H1 (cell line): ENCODE measurements at places on chromosomes 2 and 18. TPM values are rescaled to one million over a fixed set of nuclear protein-coding genes. Genes with fewer than 3 reads are reported as not detected.
A peak's percentile ranks its signal among the peaks of the same experiment; 100 is the strongest.

Gene KCNS3
- total RNA-seq, result 20.5 and 22.7 TPM in 2 replicates

GRCh38 chr2:143532061-143532460 lies 402.8 kb downstream of the ARHGAP15 start:
- H3K4me1 ChIP-seq, result no peaks in the 10 kb centered on the region
- no peak for DNase-seq
- H3K4me3 ChIP-seq, result no peak overlapping the region
- no peak overlapping the region for H3K27ac ChIP-seq
- H3K27me3 ChIP-seq, result no peaks in the 10 kb centered on the region

Gene KIDINS220
- 26.7 and 27.1 TPM in 2 replicates for total RNA-seq

Gene HES6
- 35.2 and 36.3 TPM in 2 replicates for total RNA-seq

Gene PLB1
- total RNA-seq, result 0.15 and 0.20 TPM in 2 replicates

DNA sequence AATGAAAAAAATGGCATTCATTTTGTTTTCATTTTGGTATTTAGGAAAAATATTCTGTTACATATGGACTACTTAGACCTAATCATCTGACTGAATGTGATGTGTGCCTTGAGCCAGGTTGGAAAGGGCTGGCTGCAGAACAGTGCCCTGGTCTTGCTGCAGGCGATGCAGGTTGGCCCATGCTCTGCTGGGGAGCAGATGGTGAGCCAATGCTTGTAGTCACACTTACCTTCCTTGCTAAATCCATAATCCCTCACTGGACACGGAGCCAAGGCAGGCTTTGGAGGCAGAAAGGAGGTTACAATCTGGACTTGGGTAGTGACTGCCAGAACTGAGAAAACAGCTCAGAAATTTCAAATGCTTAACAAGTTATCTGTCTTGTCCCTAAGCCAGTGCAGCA lies 228.7 kb downstream of the ARHGAP15 start:
- no peaks in the 10 kb centered on the region for H3K36me3 ChIP-seq
- no peak overlapping the region for H3K4me3 ChIP-seq
- H3K4me1 ChIP-seq, result no peaks in the 10 kb centered on the region
- H3K27ac ChIP-seq, result no peak overlapping the region
- no peak for DNase-seq

- H3K4me3 ChIP-seq, result no peak overlapping the region
- H3K36me3 ChIP-seq, result no peaks in the 10 kb centered on the region
- DNase-seq, result no peak
Observed at GRCh38 chr2:201235860-201236811, 24.2 kb upstream of the CASP8 start.

Gene HAUS1
- 91.7 and 104 TPM in 2 replicates for total RNA-seq

Gene KLHL14
- 1.2 and 1.3 TPM in 2 replicates for total RNA-seq

DNA sequence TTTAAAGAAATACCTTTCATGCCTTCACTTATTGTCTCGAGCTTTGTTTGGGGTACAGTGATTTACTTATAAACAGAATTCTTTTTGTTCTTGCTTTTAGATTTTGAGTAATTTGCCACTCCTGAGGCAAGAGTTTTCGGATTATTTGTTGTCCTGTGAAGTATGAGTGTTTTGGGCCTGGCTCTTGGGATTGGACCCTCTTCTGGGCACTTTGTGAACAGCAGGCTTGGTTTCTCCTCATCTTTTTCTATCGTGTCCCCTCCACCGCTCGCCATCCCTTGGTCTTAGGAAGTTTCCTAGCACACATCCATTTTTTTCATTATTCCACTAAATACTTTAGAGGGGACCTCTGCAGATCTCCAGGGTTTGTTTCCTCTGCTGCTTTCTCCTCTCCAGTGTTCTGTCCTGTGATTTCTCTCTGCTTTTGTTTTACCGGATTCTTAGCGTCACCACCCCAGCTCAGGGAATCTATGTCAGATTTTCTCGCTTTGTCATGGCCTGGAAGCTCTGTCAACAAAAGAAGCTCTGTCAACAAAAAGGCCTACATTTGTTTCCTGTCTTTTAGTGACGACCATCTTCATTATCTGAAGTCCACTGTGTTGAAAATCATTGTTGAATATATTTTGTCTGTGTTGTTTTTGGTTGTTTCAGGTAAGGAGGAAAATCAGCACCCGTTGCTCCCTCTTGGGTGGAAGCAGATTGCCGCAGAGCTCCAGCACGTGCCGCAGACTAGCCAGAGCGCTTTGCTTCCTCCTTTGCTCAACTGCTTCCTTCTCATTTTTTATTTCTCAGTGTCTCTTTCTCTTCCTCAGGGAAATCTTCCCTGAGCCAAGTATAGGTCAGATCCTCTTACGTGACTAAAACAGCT lies 27.8 kb downstream of the ANKRD62 start:
- no peaks in the 10 kb centered on the region for H3K36me3 ChIP-seq
- H3K27ac ChIP-seq, result no peak overlapping the region
- 0 out of 2 replicates have a peak overlapping the region, but pooled peaks have one; percentile 15 for H3K4me3 ChIP-seq
- no peaks in the 10 kb centered on the region for H3K4me1 ChIP-seq
- H3K27me3 ChIP-seq, result no peaks in the 10 kb centered on the region
- no peak for DNase-seq

- no peaks in the 10 kb centered on the region for H3K27me3 ChIP-seq
- no peak for DNase-seq
- no peak overlapping the region for H3K27ac ChIP-seq
- H3K4me1 ChIP-seq, result peaks cover 5% of the 10 kb centered on the region
- H3K36me3 ChIP-seq, result no peaks in the 10 kb centered on the region
Observed at GRCh38 chr2:195406886-195407603, 250.0 kb upstream of the SLC39A10 start.

Gene C1D
- 20.5 and 24.1 TPM in 2 replicates for total RNA-seq

DNA sequence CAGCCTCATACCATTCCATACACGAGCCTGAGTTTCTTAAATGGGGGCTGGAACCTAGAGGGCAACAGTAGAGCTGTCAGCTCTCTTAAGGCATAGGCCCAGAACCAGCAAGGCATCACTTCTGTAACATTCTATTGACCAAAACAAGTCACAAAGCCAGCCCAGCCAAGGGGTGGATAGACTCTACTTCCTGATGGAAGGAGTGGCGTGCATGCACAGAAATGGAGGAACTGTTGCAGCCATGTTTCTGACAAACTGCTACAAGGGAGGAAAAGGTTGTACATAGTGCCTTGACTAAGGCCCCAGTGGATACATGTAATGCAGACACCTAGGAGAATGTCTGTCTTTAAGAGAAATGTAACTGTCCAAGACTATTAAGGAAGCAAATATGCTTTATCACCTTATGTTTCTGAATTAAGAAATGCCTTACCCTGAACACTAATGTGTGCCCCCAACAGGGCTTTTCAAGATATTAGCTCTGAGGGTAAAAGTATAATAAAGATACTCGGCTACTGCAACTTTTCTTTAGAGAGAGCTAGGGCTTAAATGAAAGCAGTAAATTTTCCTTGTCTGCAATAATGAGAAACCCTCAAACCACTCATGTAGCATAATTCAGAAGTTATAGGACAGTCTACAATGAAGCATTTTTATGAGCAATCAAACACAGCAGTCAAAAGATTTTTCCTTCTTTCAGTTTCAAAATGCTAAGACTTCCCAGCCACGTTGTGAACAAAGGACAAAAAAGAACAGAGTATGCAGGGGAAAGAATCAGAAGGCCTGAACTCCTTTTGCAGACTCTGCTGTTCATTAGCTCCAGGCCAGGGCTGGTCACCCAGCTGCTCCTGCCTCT lies 35.1 kb upstream of the CDC42EP3 start:
- H3K4me1 ChIP-seq, result no peaks in the 10 kb centered on the region
- H3K27ac ChIP-seq, result no peak overlapping the region
- H3K36me3 ChIP-seq, result no peaks in the 10 kb centered on the region
- no peak overlapping the region for H3K4me3 ChIP-seq

Gene CYP27A1
- 3.9 and 5.4 TPM in 2 replicates for total RNA-seq

Gene DNER
- 14.6 and 16.3 TPM in 2 replicates for total RNA-seq

DNA sequence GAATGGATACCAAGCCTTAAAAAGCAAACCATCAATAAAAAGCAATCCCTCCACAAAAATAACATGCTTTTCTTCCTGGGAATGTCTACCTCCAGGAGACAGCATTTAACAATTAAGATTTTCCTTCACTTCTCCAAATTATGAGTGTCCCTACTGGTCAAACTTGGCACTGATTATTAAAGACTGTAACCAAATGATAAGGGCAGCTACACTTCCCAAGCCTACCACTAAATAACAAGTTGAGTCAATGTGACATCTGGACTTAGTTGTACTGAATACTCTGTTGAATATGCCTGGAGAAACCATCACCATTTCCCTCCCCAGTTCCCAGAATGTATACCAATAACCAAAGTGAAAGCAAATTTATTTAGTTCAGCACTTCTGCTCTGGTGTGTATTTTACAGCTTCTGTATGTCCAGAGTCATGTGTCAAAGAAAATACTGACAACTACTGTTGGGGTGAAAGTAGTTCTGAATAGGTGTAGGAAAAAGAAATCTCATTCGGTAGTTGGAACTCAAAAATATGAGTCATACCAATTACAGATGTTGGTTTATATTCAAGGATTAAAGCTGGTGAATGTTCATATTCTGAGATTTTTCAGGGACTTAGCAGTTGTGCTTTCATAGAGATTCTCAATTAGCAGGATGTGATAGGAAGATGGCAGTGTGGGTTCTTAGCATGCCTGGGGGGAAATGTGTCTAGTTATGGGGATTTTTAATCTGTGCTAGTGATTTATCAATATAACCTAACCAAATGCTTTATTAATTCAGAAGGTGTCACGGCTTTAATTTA lies 1291.6 kb upstream of the GYPC start:
- H3K4me3 ChIP-seq, result no peak overlapping the region
- no peaks in the 10 kb centered on the region for H3K4me1 ChIP-seq
- H3K36me3 ChIP-seq, result no peaks in the 10 kb centered on the region

Gene POMC
- total RNA-seq, result 1.7 and 2.2 TPM in 2 replicates

Gene RANBP2
- total RNA-seq, result 95.9 and 99.8 TPM in 2 replicates

Gene CREG2
- 2.0 and 2.2 TPM in 2 replicates for total RNA-seq

DNA sequence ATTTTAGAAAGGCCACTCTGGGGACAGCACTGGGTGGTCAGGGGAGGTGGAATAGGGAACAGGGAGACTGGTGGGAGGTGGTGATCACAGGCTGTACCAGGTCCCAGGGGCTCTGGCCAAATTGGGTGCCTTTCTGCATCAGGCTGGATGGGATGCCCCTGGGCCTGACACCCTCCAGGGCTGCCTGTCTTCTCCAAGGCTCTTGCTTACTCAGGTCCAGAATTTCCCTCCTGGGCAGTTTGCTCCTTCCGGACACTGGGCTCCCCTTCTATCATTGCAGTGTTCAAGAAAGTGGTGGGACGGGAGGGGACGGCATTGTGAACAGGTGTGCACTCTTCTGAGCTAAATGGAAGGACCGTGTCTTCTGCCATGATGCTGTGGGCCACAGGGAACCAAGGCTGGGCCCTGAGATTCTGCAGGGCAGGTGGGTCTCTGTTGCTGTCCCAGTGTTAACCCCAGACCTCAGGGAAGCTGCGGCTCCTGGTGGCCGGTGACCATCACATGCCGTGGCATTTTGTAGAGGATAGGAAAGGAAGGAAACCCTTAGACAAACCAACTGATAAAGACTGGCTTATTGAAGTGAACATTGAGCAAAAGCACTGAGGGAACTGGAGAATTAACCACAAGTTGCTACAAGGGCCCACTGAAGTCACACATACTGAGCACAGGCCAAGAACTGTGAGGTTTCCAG lies 93.7 kb upstream of the HS6ST1 start:
- H3K4me1 ChIP-seq, result peaks cover 4% of the 10 kb centered on the region
- no peaks in the 10 kb centered on the region for H3K36me3 ChIP-seq
- no peak for DNase-seq
- no peaks in the 10 kb centered on the region for H3K27me3 ChIP-seq
- H3K27ac ChIP-seq, result no peak overlapping the region

GRCh38 chr2:72991980-72992733 lies 74.8 kb downstream of the EMX1 start:
- H3K27me3 ChIP-seq, result no peaks in the 10 kb centered on the region; the same call in 1 of the 2 replicates
- DNase-seq, result peak; percentile 17
- H3K27ac ChIP-seq, result no peak overlapping the region
- no peaks in the 10 kb centered on the region for H3K36me3 ChIP-seq
- H3K4me3 ChIP-seq, result no peak overlapping the region

DNA sequence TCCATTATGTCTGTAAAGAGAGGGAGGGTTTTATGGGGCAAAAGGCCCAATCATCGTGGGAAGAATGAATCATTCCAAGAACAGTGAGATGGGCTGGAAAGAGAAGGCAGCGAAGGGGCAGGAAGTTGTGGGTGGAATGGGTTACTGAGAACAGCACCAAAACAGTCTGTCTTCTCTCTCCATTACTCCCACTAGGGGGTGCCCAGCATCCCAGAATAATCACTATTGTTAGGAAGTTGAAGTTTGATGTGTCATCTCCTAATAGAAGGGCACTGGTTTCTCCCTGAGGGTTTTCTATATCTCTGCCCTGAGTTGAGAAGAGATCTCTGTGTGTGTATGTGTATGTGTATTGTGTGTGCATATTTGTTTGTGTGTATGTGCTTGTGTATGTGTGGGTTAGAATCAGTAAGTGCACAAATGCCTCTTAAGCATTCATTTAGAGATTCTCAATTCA lies 76.6 kb upstream of the MAP4K3 start:
- H3K27me3 ChIP-seq, result no peaks in the 10 kb centered on the region
- no peak overlapping the region for H3K27ac ChIP-seq
- no peak overlapping the region for H3K4me3 ChIP-seq
- H3K4me1 ChIP-seq, result peaks cover 29% of the 10 kb centered on the region
- no peak for DNase-seq

GRCh38 chr18:22346953-22347605 lies 70.6 kb downstream of the CTAGE1 start:
- no peak overlapping the region; the same call in 1 of the 2 replicates for H3K4me3 ChIP-seq
- no peak for DNase-seq
- H3K4me1 ChIP-seq, result no peaks in the 10 kb centered on the region

- H3K27ac ChIP-seq, result no peak overlapping the region
- DNase-seq, result no peak
- H3K4me3 ChIP-seq, result no peak overlapping the region
- H3K27me3 ChIP-seq, result no peaks in the 10 kb centered on the region
- no peaks in the 10 kb centered on the region for H3K36me3 ChIP-seq
Observed at GRCh38 chr2:155218945-155219344, 520.5 kb downstream of the KCNJ3 start.

GRCh38 chr2:152348388-152348787 lies 13.4 kb downstream of the FMNL2 start:
- no peak overlapping the region for H3K4me3 ChIP-seq
- no peak for DNase-seq
- H3K4me1 ChIP-seq, result no peaks in the 10 kb centered on the region
